ENCODE measurements at places on chromosomes 2 and 18. TPM values are rescaled to one million over a fixed set of nuclear protein-coding genes. Genes with fewer than 3 reads are reported as not detected.

- H3K36me3 ChIP-seq = no peaks in the 10 kb centered on the region
- no peak overlapping the region for H3K4me3 ChIP-seq
- H3K4me1 ChIP-seq = peaks cover 26% of the 10 kb centered on the region
- peaks cover 5% of the 10 kb centered on the region for H3K27me3 ChIP-seq
- DNase-seq = no peak
Observed at GRCh38 chr2:218881744-218882460, 1.2 kb downstream of the WNT10A start.

DNA sequence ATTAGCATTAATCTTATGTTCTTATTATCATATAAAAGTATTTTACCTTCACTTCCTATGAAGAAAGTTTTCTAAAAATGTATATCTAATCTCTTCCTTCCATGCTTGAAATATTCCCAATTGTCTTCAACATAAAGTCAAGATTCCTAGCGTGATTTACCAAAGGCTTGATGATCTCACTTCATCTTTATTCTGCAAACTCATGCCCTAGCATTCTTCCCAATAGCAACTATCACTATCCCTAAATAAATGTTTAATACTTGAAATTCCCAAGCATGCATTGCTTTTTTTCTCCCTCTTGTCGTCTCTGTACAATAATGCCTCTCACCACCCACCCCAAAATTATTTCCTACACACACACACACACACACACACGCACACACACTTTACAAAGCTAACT lies 125.8 kb downstream of the VWC2L start:
- H3K4me1 ChIP-seq = no peaks in the 10 kb centered on the region
- H3K4me3 ChIP-seq = no peak overlapping the region
- no peak for DNase-seq
- no peaks in the 10 kb centered on the region for H3K36me3 ChIP-seq
- no peaks in the 10 kb centered on the region for H3K27me3 ChIP-seq
- no peak overlapping the region for H3K27ac ChIP-seq

DNA sequence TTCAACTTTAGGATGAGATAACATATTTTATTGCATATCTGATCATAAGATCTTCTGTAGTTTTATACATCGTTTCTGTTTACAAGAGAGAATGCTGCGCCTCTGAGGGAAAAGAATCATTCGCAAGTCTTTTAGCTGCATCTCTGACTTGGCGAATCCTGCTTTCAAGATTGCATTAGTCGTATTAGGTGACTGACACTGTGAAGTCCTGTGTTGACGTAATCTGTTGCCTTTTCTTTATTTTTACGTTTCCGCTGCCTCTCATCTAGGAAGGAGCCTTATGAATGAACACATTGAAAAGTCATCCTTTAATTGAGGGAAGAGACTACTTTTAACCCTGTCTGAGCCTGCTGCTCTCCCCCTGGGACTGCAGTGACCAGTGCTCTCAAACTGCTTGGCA lies 101.5 kb downstream of the LDLRAD4 start:
- H3K4me1 ChIP-seq = peaks cover 17% of the 10 kb centered on the region

GRCh38 chr18:45127405-45127804 lies 446.7 kb downstream of the SETBP1 start:
- no peak overlapping the region for H3K27ac ChIP-seq
- H3K4me3 ChIP-seq = no peak overlapping the region
- H3K27me3 ChIP-seq = no peaks in the 10 kb centered on the region
- no peaks in the 10 kb centered on the region for H3K4me1 ChIP-seq

- peak overlapping the region; percentile 42 for H3K4me3 ChIP-seq
- DNase-seq = peak; percentile 15
- peak overlapping the region; percentile 79 for H3K27ac ChIP-seq
- H3K36me3 ChIP-seq = no peaks in the 10 kb centered on the region
Observed at GRCh38 chr2:164621764-164622105, 453 bp upstream of the GRB14 start.

- H3K27ac ChIP-seq = no peak overlapping the region
- DNase-seq = no peak
- no peaks in the 10 kb centered on the region for H3K4me1 ChIP-seq
Observed at GRCh38 chr2:84636080-84636971, 120.0 kb downstream of the DNAH6 start.

DNA sequence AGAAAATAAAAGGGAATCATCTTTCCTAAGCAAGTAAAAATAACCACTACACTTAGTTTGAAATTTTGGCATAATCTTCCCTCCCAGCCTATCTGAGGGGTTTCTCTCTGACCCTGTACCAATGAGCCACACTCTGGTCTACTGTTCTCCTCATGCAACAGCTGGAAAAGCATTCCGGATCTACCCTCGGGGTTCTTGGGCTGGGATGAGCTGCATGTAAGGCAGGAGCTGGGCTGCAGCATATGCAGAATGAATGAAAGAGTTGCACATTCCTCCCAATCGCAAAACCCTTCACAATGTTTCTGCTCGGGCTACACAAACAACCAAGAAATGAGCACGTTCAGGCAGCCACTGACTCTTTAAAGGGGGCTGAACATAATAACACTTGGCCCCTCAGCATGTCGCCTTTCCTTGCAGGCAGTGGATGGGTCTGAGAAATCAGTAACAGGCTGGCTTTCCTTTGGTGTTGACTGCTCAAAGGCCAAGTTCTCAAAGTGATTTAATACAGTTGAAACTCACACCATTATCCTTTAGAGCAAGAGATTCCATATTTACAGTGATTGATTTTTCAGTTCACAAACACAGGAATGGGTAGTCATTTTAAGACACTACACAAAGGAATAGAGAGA lies 180.4 kb upstream of the ZFP36L2 start:
- no peak for DNase-seq
- H3K27ac ChIP-seq = no peak overlapping the region
- no peaks in the 10 kb centered on the region for H3K4me1 ChIP-seq
- no peak overlapping the region for H3K4me3 ChIP-seq
- H3K27me3 ChIP-seq = no peaks in the 10 kb centered on the region
- no peaks in the 10 kb centered on the region for H3K36me3 ChIP-seq

DNA sequence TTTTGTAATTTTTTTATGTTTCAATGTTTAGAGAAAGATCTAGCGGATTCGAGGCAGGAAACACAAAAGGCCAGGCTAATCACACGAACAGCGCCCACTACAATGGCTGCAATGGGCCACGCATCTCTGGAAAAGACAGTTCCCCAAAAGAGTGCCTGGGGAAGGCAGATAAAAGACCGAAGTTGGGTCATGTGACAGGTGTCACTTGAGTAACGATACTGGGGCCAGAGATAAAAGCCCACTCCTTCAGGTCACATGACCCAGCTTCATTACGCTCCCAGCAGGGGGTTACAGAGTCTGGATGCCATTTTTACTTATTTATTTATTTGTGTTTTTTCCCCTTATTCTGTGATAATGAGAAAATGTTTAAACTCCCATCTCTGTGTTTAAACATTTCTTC lies 95.4 kb downstream of the CDK15 start:
- peaks cover 2% of the 10 kb centered on the region for H3K4me1 ChIP-seq
- peak; percentile 62 for DNase-seq
- no peak overlapping the region for H3K27ac ChIP-seq

DNA sequence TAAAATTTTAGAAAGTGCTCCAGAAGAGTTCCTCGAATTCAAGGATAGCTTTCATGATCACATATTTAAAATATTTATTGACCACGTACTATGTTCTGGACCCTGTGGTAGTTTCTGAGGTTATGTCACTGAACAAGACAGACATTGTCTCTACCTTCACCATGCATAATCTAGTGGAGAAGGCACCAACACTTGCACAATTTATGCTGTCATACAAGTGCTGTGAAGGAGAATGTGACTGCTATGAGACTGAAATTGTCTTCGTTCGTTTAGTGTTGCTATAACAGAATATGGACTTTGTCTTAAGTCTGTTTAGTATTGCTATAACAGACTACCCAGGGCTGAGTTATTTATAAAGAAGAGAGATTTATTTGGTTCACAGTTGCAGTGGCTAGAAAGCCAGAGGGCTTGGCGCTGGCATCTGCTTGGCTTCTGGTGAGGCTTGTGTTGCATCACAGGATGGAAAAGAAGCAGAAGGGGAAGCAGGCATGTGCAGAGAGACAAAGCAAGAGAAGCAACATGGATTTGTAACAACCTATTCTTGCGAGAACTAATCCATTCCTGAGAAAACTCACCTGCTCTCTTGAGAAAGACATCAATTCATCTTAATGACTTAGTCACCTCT lies 50.0 kb upstream of the RFX8 start:
- H3K36me3 ChIP-seq = no peaks in the 10 kb centered on the region
- DNase-seq = no peak
- no peak overlapping the region for H3K4me3 ChIP-seq
- H3K27me3 ChIP-seq = no peaks in the 10 kb centered on the region

- no peaks in the 10 kb centered on the region for H3K27me3 ChIP-seq
- peak; percentile 1 for DNase-seq
- H3K27ac ChIP-seq = no peak overlapping the region
- no peak overlapping the region for H3K4me3 ChIP-seq
Observed at GRCh38 chr2:117087535-117088291, 726.8 kb upstream of the DDX18 start.

DNA sequence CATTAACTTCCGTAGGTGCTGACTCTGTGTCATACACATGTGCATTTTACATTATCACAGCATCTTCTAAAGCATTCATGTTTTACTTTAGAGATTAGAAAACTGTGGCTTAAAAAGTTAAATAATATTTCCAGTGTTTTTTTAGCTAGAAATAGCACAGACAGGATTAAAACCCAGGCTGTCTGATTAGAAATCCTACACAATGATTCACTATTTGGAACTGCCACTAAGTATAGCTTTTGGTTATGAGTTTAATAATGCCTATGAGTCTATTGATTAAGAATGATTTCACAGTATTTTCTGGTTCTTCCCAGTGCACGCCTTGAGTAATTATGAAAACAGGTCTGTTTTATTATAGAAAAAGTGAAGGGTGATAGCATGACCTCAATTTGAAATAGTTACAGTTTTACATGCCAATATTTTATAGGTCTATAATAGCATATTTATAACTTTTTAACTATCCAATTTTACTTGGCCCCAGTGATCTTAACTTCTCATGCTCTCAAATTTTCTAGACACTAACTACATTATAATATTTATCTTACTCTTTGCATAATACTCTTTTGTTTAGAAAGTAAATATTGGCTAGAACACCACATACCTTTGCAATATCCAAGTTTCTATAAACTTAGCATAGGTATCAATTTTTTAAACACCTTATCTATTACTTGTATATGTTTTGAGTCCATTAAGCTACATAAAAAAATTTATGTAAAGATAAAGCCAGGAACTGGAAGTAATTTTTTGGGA lies 313.2 kb downstream of the RND3 start:
- no peaks in the 10 kb centered on the region for H3K27me3 ChIP-seq
- no peaks in the 10 kb centered on the region for H3K36me3 ChIP-seq
- no peak overlapping the region for H3K27ac ChIP-seq
- H3K4me1 ChIP-seq = no peaks in the 10 kb centered on the region
- DNase-seq = no peak
- H3K4me3 ChIP-seq = no peak overlapping the region

TMEM247 gene
- not detected for total RNA-seq

UGT1A3 gene
- total RNA-seq = not detected

CAPN14 gene
- 0.21 TPM for total RNA-seq
